ENCODE measurements at places on chromosomes 3 and 15.

GRCh38 chr15:87609894-87610293 lies 646.6 kb downstream of the NTRK3 start:
- no peak for DNase-seq

DNA sequence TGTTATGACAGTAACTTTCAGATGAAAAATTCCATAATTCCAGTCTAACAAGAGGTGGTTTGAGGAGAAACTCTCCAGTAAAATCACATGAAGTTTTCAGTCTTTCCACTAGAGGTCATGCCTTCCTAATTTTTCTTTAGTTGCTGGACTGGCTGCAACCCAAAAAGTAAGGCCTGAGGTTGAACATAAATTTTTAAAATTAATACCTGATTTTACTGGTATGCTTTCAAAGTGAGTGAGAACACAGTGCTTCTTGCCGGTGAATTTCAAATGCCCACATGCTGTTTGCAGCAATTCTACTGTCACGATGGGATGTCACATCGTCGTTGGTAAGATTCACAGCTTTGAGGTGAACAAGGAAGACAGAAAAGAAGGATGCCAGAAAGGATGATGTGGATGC lies 89.0 kb upstream of the FGF12 start:
- DNase-seq = no peak

DNA sequence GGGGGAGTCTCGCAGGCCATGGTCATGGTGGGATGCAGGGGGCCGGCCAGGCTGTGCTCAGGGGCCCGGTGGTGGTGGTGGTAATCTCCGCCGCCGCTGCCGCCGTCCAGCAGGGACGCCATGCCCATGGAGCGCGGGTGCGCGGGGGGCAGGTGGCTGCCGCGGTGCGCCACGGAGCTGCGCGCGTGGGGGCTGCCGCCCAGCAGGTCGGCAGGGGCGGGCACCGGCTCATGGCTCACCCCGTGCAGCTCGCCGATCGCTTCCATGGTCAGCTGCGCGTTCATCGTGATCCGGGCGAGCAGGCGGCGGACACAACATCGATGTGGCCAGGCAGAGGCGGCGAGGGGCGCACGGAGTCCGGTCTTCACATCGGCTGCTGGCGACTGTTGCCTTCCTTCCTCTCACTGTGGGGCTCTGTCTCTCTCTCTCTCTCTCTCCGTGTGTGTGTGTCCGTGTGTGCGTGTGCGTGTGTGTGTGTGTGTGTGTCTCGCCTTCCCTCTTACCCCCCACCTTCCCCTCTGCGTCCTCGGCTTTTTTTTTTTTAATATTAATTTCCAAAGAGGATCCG lies 451 bp downstream of the ONECUT1 start:
- no peak for DNase-seq

DNA sequence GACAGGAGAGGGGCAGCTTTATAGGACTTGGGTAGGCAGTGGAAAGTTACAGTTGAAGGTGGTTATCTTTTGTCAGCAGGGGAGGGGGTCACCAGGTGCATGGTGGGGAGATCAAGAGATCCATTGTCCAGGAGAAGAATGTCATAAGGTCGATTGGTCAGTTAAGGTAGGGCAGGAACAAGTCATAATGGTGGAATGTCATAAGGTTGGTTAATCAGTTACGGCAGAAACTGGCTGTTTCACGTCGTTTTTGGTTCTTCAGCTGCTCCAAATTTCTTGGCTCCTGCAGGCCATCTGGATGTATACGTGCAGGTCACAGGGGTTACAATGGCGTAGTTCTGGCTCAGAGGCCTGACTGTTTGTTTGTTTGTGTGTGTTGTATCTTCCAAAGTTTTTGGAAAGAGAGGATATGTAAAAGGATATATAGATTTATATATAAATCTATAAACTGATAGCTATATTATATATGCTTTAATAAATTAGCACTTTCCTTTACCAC lies 565.1 kb downstream of the ZNF385D start:
- no peak for DNase-seq

- no peak for DNase-seq
Measured at GRCh38 chr15:91849749-91850161, 3.8 kb upstream of the SLCO3A1 start.

- no peak for DNase-seq
Measured at GRCh38 chr3:143135150-143135549, 15.6 kb downstream of the CHST2 start.

DNA sequence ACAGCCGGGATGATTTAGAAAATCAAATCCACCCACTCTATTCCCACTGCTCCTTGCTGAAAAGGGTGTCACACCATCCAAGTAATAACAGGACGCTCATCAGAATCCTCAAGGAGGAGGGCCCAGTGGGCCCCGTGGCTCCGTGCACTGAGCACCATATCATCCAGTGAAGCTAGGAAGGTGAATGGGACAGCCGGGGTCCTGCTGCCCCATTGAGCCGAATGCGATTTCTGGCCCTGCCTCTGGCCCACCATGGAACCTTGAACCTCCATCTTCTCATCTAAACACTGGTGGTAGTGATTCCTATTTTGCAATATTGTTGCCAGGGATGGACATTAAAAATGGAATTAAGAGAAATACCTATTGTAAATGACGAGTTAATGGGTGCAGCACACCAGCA lies 99.1 kb upstream of the SLC6A11 start:
- no peak for DNase-seq

GRCh38 chr3:66253790-66254620 lies 33.2 kb downstream of the SLC25A26 start:
- DNase-seq = no peak

DNA sequence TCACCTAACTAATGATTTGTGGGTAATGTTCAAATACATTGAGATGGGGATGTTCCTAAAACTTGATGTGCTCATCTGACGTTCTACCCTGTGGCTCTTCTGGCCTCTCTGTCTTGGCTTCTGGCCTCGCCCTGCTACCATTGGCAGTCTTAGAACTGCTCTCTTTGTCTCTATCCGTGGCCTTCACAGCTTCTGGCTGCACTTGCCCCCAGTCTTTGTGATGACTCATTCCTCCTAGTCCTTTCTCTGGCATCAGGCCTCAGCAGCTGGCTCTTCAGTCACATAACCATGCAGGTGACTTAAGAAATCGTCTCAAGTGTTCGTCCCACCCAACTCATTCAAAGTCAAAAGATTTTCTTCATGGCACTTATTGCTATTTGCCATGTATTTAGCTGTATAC lies 188.1 kb downstream of the BBX start:
- DNase-seq = no peak

- DNase-seq = no peak
Measured at GRCh38 chr3:183924956-183925355, 40.3 kb upstream of the PARL start.

DNA sequence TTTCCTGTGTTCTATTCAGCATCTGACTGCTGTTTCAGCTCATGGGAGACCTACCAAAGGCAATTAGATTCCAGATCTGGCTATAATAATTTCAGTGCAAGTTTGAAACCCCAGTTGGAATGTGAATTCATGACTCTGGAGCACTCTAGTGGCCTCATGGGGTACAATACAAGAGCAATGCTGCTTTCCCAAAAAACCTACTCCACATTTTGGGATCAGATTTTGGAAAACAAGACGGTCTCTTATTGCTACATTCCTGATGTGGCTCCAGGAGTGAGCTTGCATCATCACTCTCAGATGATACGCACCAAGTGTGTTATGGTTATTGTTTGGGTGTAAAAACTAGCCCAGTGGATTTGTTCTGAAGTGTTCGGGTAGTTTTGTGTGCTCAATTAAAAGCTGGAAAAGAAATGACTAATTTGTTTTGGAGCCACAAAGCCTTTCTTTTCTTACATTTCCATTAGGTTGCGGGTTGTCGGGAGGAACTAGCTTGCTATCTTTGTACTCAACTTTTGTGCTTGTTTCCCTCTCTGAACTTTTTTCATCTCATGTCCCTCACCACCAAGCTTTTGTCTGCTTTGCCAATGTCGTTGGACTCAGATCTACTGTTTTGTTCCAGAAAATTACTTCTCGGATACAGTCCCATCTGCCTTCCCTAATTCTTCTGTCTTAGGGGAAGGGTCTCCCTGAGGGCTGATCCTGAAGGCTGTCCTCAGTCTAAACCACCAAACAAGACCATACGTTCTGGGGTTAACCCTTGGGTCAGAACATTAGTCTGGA lies 272.1 kb downstream of the BBX start:
- DNase-seq = no peak

DNA sequence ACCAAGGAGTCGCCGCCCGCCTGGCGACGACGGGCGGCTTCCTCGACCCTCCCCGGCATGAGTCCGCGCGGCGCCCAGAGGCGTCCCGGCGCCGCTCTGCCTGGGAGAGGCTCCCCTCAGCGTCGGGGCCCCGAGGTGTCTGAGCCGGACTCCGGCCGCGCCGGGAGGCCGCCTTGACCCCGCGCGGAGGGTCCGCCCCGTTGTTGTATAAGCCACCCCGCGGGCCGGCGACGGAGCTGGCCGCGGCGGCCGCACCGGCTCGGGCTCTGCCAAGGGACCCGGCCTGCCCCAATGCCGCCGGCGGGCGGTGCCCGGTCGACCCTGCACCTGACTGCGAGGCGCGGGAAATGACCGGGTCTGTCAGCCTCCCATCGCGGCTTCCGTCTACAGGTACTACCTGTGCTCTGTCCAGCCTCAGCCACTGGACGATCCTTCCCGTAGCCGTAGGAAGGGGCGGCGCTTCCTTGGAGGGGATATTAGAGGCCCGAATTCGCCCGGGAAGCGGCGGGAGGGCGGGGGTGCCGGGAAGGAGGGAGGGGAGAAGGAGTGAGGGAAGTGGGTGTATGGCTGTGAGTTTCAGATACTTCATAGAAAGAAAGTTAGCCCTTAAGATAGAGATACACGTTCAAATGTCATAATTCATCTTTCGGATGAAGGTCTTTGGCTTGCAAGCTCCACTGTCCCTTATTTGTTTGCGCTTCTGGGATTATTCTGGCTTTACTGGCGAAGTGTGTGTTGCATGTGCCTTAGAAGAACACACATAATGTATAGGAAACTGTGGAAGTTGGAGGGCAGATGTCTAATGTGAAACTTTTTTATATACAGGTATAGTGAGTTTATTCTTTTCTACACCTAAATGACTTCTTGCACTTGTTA lies 620 bp downstream of the ABHD5 start:
- DNase-seq = peak; percentile 64

GRCh38 chr3:100611221-100611620 lies 1.8 kb downstream of the ADGRG7 start:
- no peak for DNase-seq

DNA sequence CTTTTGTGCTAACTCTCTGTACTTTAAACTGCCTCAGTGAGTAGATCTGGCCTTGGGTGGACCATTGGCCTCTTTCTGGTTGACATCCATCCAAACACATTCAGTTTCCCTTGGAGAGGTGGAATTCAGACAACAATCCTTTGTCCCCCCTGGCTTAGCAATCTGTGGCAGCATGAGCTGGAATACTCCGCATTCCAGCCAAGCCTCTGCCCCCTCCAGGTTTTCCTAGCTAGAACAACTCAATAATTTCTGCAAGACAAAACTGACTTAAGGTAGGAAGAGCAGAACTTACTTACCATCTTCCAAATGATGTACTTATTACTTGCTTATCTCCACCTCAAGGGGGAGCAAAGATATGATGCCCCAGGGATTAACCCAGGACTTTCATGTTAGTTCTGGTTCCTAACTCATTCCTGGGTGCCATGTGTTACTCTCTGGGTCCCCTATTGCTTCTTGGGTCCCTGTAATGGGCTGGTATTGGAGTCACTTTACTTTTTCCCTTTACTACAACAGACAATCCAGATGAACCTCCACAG lies 21.8 kb upstream of the IL16 start:
- no peak for DNase-seq

- DNase-seq = no peak
Measured at GRCh38 chr3:46628901-46629369, 16.6 kb downstream of the FAM240A start.

DNA sequence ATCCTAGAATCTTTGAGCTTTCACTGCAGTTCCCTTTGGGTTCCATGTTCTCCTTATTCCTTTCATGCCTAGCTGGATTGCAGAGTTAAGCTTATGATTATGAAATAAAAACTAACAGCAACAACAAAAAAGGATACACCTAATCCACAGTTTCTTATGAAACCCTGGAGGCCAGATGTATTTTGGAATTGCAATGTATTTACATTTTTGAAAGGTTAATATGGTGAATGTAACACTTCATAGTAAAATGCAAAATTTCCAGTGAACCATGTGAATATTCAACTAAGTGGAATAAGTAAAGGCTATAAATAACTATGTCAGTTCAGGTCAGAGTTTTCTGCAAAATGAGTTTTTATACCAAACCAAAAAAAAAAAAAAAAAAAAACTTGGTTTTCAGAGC lies 65.8 kb upstream of the FLNB start:
- DNase-seq = no peak

DNA sequence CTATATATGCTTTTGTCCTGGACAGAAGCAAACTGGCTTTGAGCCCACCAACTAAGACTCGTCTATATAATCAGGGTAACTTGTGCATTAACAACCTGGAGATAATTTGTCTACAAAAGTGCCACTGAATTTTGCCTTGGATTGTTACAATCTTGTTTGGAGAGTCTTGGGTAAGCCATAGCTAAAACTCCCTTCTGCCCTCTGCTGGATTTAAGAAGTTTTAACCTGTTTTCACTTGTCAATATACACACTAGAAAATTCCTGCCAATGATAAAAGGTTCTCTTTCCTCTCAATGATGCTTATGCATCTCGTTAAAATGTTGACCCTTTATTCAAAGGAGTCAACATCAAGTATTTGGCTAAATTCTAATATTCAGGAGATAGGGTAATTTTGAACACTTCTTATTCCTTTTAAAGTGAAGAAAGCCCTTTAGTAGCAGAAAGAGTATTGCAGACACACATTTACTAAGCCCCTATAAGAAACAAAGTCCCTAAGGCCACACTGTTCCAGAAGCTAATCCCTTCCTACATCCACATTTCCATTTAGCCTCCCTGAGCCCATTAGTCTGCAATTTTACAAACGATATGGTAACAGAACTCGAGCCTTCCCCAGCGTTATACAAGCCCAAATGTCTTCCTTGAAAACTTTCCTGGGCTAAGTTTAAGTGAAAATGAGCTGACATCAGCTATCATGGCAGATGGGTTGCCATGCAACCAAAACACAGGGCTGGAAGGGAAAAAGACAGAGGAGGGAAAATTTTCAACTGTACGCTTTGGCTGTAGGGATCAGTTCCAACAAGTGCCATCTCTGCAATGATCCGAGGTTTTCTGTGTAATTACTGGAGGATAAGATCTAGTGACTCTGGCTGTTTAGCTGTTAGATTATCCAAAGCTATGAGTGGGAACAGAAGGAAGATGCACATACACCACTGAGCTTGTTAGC lies 75.9 kb upstream of the FGF12 start:
- no peak for DNase-seq

GRCh38 chr15:82978438-82978837 lies 7.6 kb upstream of the RAMAC start:
- DNase-seq = no peak

- no peak for DNase-seq
Measured at GRCh38 chr15:81337241-81337640, 13.3 kb upstream of the STARD5 start.

DNA sequence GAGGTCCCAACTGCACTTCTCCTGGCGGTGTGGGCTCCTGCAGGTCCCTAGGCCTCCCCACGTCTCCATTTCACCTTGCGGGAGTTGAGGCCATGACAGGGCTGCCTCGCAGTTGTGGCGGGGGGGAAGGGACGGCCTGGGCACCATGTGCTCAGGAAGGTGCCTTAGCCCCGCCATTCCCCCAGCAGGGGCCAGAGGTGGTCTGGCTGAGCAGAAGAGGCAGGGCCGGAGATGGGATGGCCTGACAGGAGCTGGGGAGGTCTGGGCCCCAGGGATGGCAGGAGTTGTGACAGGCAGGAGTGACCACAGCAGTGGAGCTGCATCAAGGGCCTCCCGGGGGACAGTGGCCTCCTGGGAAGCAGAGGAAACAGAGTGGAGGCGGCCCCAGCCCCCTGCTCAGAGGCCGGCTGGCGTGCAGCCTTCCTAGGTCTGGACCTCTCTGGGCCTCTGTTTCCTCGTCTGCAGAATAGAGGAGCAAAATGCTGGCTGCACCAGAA lies 18.7 kb upstream of the KLF15 start:
- DNase-seq = no peak

Data from mesothelial cell of epicardium (in vitro differentiated cells).